Activated CD4-positive, alpha-beta memory T cell treated with anti-CD3 and anti-CD28 coated beads, Interleukin-2, amount 10 ng/mL, durations not matched to agents 7 days and 5 days (primary cell): ENCODE measurements at places on chromosomes 16 and 17. TPM values are rescaled to one million over a fixed set of nuclear protein-coding genes. Genes with fewer than 3 reads are reported as not detected.

DNA sequence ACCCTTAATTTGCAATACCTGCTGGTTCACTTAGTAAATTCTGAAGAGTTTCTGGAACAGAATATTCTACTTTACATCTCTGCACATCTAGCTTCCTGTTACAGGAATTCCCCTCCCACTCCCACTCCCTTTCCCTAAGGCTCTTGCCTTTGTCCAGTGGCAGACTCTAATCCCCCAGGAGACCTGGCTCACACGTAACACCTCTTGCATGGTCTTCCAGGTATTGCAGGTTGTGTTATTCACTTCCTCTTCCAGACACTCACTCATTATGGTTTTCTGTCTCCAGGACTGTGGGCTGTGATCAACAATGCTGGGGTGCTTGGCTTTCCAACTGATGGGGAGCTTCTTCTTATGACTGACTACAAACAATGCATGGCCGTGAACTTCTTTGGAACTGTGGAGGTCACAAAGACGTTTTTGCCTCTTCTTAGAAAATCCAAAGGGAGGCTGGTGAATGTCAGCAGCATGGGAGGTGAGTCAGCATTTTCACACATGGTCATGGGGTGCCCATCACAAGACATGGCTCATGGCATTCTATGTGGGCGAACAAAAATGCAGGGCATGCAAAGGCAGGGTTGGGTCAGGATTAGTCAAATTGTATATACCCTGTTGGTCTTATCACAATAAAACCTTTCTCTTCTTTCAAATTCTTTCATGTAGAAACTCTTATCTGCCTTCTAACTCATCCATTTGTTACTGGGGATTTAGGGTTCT lies 35.8 kb downstream of the HSD17B2 start:
- peaks cover 2% of the 10 kb centered on the region for H3K4me1 ChIP-seq
- peaks cover 13% of the 10 kb centered on the region for H3K27me3 ChIP-seq
- H3K36me3 ChIP-seq = no peaks in the 10 kb centered on the region
- no peak overlapping the region for H3K27ac ChIP-seq
- no peak for DNase-seq

GRCh38 chr17:68456339-68457167 lies 743 bp downstream of the WIPI1 start:
- DNase-seq = no peak
- peak overlapping the region; percentile 74 for H3K27ac ChIP-seq
- peaks cover 29% of the 10 kb centered on the region for H3K36me3 ChIP-seq
- peaks cover 76% of the 10 kb centered on the region for H3K4me1 ChIP-seq
- peak overlapping the region; percentile 93 for H3K4me3 ChIP-seq

GRCh38 chr17:1942666-1943435 lies 82.3 kb downstream of the RTN4RL1 start:
- no peaks in the 10 kb centered on the region for H3K4me1 ChIP-seq
- no peaks in the 10 kb centered on the region for H3K27me3 ChIP-seq
- H3K27ac ChIP-seq = no peak overlapping the region

- H3K27me3 ChIP-seq = no peaks in the 10 kb centered on the region
- H3K4me1 ChIP-seq = peaks cover 71% of the 10 kb centered on the region
- peaks cover 71% of the 10 kb centered on the region for H3K36me3 ChIP-seq
- H3K27ac ChIP-seq = peak overlapping the region; percentile 81
These were observed 92.0 kb upstream of the CHMP6 start for GRCh38 chr17:80899402-80900268.

Gene LYZL6
- not detected for total RNA-seq

Gene SLC35G6
- not detected for total RNA-seq

Gene RDM1
- total RNA-seq = 16.9 TPM

Gene MPV17L
- not detected for total RNA-seq

Gene PRAC1
- not detected for total RNA-seq

Gene HBA1
- total RNA-seq = not detected
